Kidney capillary endothelial cell (primary cell): ENCODE measurements at places on chromosomes 6 and 20.

GRCh38 chr6:15474196-15474595, 188.6 kb downstream of the DTNBP1 start:
- DNase-seq = no peak

DNA sequence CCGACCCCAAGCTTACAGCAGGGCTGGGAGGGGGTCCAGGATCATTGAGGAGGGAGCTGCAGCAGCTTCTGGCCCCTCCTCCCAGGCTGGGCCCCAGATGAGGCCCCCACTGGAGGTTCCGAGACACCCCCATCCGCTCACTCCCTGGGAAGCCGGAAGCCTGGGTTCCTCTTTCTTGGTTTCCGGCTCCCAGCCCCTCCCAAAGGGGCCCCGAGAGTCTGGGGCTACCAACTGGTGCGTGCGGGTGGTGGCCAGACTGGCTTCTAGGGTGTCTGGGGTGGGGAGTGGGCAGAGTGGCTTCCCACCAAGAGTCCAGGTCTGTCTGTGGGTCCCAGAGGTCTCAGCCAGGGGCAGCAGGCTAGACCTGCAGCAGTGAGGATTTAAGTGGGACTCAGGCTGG, 2.2 kb downstream of the RGS19 start:
- no peak for DNase-seq

- peak; percentile 21 for DNase-seq
These were observed 32.3 kb downstream of the YTHDF1 start for GRCh38 chr20:63183422-63184146.

DNA sequence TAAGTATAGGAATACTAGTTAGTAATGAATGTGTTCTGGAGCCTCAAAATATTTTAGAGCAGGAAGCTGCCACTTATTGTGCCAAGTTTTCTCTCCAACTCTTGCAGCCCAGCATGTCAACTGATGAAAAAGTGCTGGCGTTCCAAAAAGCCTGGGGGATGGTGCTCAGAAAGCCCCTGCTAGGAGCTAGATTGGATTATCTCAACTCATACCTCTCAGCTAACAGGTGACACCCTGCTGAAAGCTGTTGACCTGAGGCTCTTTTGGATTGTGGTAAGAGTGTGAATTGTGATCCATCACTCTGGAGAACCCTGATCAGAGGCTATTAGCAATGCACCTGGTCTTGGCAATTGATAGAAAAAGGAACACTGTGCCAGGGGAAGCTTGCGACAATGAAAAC, 580.4 kb downstream of the EYS start:
- no peak for DNase-seq

GRCh38 chr6:153790048-153790447, 249.0 kb upstream of the OPRM1 start:
- peak; percentile 67 for DNase-seq

DNA sequence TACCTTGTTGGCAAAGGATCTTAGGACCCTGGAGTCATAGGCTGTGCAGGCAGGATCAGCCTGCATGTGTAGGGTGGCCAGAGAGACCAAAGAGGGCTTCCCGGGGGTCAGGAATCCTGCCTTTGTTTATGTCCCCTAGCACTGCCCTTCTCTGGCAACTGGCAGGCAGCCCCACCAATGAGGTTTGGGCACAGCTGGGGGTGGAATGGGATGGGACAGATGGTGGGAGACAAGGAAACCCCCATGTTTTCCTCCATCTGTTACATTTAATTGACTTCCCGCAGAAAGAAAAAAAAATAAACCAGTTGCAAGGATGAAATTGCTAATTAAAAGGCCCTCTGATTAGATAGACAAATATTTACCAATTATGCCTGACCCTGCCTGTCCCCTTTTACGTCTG, 27.6 kb downstream of the CD40 start:
- no peak for DNase-seq

DNA sequence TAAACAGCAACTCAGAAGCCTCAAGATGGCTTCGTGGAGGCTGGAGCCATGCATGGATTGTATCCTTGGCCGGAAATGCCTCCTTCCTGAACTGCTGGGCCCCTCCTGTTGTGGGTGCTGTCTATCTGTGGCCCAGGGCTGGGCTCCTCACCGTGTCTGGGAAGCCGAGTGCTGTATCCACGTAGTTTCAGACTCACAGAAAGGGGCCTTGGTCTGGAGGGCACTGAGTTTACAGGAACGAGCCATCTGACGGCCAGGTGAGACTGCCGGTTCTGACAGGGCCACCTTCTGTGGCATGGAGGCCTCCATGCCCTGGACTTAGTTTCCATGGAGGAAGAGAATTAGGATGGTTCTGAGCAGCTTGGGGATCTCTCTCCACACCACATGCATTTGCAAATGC, 142.2 kb downstream of the ERMARD start:
- DNase-seq = no peak

GRCh38 chr6:4295058-4295782, 159.8 kb upstream of the ECI2 start:
- no peak for DNase-seq

DNA sequence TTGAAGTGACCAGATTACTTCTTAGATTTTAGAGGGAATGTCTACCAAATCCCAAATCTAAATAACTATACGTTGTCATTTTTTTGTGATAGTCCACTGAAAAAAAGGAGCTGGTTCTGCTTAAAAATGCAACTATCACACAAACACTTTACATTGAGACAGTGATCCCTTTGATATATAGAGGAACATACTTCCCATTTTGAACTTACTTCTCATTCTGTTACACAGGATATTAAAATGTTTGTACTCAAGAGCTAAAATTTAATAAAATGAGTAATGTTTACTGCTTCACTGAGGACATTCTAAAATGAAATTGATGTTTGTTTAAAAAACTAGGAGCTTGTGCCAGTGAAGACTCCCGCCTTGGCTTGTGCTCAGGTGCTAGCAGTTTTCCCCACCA, 174.1 kb downstream of the CARMIL1 start:
- no peak for DNase-seq

DNA sequence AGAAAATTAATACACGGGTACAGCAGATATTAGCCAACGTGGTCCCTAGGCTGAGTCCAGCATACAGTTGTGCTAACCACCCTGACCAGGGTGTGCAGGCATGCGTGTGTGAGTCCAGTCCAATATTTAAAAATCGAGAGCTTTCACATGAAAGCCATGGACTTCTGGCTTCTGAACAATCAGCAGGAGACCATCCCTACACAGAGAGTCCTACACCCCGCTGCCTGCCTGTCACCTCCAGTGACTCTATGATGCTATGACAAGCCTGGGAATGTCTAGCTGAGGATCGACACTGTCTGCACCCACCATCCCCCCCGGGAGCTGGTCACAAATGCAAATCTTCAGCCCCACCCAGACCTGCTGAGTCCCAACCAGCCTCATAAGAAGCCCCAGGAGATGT, 7.9 kb downstream of the ACSS1 start:
- DNase-seq = no peak

DNA sequence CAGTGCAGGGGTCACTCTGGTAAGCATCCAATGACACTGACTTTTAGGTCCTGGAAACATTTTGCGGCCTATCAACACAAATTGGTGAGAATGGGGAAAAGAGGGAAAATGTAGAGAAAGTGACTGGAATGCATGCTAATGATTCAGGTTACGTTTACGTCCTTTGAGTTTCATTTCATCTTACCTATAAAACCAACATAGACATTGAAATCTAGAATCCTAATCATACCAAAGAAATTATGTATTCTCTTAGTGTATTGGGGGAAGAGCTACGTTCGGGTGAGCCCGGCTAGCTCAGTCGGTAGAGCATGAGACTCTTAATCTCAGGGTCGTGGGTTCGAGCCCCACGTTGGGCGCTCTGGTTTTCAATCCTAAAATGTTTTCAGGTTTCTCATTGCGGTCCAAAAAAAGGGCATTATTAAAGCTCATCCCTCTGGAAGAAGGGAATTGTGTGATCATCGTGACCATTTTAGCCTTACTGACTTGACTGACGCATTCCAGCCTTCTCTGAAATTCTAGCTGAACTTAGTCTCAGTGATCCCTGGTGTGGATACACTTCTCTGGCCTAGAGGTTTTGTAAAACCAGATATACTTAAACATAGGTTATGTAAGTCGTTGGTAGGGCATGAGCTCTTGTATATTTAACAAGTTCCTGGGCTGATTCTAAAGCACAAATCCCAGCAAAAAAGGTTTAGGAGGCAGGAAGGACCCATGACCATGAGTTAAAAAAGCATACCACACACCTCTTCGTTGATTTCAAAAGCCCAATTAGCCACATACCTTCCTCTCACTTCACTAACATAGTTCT, 18.3 kb downstream of the HMGN4 start:
- DNase-seq = peak; percentile 88

GRCh38 chr6:137810554-137811120, 56.4 kb upstream of the TNFAIP3 start:
- DNase-seq = no peak

DNA sequence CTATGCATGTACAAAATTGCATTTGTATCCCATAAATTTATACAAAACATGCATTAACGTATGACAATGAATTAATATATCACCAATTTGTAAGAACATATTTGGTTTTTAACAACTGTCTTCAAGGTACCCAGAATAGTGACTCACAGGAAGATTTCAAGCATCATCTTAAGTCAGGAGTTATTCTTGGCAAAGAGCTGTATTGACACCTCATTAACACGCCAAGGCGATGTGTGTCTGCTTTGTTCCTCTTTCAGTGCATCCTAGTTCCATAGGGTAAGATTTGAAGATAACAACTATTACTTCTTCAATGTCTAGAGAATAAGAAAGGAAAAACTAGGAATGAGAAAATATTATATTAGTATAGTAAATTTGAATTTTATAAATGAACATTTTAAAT, 35.8 kb upstream of the TPD52L1 start:
- DNase-seq = no peak

- no peak for DNase-seq
These were observed 823.9 kb downstream of the PHF3 start for GRCh38 chr6:64459411-64459944.

DNA sequence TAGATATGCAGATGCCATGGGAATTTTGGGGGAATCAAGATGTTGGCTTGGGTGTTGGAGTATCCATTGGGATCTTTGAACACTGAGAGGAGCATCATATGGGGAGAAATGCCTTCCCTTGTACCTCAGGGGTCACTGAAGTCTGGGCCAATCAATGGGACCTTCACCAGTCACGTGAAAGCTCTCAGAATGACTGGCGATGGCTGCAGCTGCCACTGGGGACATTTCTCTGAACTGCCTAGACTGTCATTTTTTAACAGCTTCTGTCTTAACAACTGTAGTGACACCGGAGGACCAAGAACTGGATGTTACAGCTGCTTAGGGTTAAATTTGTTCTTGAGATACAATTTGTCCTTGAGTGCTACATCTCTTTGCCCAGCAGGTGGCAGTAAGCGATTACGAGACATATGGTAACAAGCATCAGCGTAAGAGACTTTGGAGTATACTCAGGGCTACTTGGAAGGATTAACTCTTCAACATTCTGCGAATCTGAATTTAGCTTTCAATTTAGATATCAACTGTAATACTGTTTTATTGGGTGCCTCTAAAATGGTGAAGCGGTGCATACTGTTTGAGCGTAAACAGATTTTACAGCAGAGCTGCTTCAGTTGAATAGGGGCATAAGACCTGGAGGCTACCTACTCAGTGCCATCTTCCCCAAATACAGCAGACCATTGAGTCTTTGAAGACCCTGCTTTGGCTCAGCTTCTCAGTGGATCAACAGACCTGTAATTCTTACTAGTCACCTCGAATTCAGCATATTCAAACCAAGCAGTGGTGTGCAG, 36.0 kb downstream of the CCN2 start:
- peak; percentile 67 for DNase-seq

DNA sequence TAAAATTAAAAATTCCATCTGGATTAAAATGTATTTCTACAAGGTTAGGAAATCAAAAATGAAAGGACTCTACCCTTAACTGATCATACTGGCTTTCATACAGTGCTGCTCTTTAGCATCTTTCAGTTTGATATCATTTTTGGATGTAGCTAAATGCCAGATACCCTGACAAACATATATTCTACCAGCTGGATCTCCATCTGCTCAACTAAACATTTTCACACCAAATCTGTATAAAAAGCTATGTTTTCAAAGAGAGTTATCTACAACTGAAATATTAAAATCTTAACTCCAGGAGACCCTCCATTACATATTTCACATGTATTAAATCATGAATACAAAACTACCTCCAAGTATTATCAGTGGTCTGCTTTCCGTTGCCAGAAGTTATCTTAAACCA, 95.7 kb downstream of the EPHA7 start:
- no peak for DNase-seq

DNA sequence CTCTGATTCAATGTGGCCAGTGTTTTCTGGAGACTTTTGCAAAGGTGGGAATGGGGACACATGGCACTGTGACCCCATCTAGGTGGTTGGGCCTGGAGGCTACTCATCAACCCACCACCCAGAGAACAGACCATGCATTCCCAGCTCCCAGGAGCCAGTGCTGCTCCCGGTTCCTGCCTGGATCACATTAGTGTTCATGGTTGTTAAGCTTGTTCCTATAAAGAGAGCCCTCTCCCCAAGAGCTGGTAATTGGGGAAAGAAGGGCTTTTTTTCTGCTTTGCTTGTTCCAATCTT, 102.0 kb downstream of the PHACTR3 start:
- no peak for DNase-seq

- DNase-seq = no peak
These were observed 424.5 kb downstream of the HTR1B start for GRCh38 chr6:77038807-77039206.

DNA sequence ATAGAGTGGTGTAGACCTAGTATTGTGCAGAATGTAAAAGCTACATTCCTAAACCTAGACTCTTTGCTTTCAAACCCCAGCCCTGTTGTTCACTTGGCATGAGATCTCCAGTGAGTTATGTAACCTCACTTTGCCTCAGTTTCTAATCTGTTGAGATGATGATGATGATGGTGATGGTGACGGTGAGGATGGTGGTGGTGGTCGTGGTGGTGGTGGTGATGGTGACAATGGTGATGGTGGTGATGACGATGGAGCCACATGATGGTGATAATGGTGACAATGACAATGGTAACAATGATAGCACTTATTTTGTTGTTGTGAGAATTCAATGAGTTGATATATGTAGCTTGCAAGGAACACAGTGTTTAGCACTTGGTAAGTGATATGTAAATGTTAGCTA, 80.3 kb downstream of the FAXC start:
- DNase-seq = no peak

- no peak for DNase-seq
These were observed 323.3 kb downstream of the GRIK2 start for GRCh38 chr6:101716810-101717209.

DNA sequence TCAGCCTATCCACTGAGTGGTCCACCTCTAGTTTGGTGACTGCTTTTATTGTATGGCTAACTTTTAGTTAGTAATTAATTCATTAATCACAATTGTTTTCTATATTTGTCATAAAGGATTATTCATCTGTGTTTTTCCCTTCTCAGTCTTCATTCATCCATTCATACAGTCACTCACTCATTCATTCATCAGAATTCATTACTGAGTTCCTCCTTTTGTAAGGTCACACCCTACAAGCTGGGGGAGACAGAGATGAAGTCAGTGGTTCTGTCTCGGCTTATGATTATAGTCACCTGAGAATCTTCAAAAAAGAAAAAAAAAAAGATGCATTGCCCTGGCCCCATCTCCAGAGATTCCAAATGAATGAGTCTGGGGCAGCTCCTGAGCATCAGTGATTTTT, 257.1 kb downstream of the ADGB start:
- DNase-seq = no peak
